Stimulated activated CD4-positive, alpha-beta T cell treated with anti-CD3 and anti-CD28 coated beads, Interleukin-12 subunit alpha, Interleukin-12 subunit beta, amount 100 ng/mL, for 24 hours (primary cell): ENCODE measurements at places on chromosomes 5 and 9.

DNA sequence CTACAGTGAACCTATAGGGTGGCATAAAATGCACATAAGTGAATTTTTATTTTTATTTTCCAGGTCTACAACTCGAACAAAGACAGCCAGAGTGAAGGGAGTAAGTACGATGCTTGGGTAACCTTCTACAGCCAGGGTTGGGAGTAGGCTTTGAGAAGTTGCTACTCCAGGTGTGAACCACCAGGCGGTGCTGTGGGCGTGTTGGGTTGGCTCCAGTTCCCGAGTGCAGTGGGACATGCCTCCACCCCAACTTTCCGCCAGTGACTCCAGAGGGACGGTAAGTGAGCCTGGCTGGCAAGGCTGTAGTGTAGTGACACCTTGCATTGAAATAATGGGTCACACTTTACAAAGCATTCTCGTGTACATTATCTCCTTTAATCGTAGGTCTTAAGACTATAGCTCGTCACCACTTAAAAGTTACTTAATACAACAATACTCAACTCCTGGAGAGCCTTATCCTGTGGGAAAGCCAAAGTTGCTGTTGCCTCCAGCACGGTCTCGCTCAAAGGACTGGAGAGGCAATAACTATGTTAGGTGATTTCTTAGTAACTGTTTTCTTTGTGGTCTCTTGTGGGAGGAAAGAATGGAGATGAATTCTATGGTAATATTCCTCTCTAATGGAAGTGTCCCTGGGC, 244.0 kb downstream of the ARHGAP26 start:
- no peak for DNase-seq

DNA sequence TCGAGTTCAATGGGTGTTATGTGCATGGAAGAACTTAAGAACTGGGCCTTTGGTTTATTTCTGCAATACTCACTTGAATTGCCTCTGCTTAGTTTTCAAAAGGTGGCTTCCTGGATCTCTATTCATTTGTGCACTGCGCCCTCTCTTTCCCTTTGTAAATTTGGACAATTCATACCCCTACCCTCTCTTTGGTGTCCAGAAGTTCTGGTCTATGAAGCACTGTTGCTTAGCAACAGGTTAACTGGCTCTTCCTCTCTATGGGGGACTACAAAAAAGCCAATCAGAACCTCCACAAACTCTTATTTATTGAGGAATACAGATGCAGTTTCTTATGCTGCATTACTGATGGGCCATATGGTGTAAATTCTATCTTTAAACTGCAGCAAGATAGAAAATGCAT, 13.5 kb upstream of the FAM120A start:
- no peak for DNase-seq

GRCh38 chr9:70462300-70462699, 47.8 kb upstream of the KLF9 start:
- DNase-seq, result no peak

GRCh38 chr9:111099199-111100008, 61.1 kb upstream of the LPAR1 start:
- DNase-seq, result no peak

DNA sequence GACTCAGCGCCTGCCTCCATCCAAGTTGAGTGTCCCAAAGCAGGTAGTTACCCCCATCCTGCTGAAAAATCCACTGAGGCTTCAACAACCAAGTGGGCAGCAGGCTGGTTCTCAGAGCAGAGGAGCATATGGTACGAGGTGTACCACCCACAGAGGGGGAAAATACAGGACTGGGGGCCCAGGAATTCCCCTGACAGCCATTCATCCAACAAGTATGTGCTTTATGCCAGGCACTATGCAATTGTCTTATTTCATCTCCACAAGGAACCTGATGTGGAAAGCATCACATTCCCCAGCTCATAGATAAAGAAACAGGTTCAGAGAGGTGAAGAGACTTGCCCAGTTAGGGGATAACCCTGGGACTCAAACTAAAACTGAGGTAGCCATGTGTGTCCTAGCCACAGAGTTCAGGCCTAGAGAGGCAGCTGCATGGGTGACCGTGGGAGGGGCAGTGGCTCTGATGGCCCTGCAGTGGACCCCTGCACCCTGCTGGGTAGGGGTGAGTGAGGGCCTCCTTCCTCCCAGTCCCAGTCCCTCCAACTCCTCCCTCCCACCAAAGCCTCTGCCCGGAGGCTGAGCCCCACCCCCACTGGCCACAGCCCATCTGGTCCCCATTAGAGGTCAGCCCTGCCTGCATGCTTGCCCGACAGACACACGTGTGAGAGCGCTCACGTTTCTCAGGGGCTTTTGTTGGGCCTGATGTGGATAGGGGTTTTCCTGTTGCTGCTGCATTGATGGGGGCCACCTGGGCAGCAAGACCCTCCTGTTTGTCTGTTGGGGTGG, 11.5 kb downstream of the PDLIM4 start:
- no peak for DNase-seq

DNA sequence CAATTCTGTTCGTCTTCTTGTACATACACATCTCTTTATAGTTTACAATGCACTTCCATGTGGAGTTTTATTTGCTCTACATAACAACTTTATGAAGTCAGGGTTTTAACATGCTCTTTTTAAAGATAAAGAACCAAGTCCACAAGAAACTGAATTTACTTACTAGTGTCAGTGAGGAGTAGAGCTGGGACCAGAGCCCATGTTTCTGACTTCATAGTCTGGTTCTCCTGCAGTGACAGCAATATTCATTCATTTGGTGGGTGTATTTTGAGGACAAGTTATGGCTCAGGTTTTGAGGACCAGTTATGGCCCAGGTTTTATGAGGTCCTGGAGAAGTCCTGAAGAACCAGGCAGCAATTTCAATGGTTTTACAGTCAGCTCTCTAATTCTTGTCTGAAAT, 481.9 kb upstream of the TNC start:
- no peak for DNase-seq

DNA sequence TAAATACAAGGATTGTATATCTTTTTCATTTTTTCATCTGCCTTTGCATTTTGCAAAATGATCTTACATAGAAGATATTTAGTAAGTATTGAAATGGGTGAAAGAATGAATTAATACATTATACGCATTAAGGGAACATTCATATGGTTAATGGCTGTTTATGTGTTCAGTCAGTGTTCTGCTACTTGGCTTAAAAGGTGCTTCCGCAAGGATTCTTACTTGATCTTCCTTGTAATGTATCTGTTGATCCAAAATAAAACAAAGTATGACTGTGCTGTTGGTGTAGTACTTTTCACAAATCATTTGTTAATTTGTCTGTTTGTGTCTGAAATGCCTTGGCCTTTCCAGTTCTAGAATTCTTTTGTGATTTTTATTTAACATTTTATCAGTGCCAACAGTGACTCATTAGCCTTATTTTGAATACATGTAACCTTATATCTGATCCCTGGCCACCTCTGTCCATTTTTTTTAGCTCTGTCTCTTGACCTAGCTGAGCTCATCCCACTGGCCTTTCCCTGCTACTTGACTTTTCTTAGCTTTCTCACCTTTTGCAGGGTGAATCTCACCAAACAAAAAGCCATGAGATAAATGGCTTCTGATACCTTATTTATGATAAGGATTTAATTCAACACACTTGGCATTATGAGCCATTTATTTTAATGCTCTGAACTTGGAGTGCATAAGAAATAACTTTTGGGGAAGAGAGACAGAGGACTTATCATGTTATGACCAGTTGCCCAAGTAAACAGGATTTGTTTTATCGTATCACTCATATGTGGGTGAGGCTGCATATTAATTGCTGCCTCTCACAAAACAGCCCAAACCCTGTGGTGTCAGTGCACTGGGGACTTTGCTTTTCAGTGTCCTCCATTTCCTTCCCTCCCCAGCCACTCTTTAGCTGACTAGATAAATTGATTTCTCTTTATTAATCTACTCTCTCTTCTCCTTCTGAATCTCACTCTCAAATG, 340.3 kb downstream of the KDM4C start:
- no peak for DNase-seq

- DNase-seq, result no peak
Measured at GRCh38 chr5:14726066-14726838, 61.7 kb downstream of the OTULIN start.

GRCh38 chr5:102796498-102796897, 41.4 kb downstream of the PAM start:
- DNase-seq, result no peak
